ENCODE measurements at places on chromosomes 11 and 22.

- no peak for DNase-seq
Observed at GRCh38 chr11:91435694-91436395, 788.8 kb upstream of the FAT3 start.

DNA sequence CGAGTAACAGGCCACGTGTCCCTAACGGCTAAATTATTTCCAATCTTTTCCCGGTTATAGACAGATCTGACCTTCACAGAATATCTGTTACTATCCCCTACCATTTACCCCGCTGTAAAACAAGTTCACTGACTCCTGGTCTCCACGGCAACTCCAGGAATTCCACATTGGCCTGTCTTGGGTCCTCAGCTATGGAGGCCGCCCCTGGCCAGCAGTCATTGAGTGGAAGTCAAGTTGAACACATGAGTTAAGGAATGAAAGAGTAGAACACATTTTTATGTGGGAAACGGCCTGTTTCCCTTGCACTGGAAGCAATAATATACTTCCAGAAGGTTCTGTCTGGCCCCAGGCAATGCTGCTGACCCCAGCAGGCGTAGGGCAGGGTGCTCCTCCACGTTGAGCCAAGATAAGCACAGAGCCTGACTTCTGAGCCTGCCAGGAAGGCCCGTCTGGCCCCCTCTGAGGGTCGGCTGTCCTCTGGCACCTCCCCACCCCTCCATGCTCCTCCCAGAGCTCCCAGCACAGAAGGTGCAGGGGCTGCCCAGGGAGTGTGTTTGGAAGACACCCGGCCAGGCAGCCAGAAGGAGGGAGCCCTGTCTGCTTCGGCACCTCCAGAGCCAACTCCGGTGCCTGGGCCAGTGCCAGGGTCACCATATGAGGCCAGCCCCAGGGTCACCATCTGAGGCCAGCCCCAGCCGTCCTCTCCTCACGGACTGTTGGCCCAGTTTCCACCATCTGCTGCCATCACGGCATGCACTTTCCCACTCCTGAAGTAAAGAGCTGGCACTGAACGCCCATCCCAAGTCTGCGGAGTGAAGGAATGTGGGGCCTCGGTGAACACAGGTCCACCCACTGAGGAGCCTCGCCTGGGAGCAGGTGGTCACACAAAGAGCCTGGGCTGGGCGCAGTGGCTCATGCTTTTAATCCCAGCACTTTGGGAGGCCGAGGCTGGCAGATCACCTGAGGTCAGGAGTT is 813.2 kb downstream of the BRD1 start:
- DNase-seq: no peak

GRCh38 chr11:27348340-27348873 is 14.6 kb downstream of the CCDC34 start:
- DNase-seq: no peak

DNA sequence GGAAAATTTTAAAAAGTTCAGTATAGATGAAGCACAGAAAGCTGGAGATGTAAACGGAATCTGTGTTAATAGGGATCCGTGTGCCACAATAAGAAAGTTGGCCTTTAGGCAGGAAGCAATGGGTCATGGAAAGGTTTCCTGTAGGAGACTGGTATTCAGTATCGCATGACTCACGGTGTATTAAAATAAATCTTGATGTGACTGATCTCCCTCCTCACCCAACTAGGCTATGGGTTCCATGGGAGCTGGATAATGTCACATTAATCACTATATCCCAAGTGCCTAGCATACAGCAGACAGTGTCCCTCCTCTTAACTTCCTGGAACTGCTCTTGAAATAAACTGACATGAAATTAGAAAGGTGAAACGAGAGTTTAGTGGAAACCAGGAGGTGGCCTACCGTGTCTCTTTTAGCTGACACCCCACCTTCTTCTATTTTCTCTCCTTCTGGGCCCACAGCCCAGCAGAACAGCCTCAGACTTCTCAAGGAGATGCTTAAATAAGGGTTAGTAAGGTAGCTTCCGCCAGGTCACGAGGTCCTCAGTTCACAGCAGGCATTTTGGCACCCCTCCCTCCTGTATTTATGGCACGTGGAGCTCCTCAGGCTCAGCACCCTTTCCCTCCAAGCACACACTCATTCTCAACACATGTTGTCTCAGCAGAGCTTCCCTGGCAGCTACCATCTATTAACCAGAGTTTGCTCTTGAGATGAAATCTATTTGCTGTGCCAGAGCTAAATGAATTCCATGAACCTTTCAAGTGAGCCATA is 118.8 kb downstream of the NXPE2 start:
- no peak for DNase-seq

GRCh38 chr22:48004936-48005335 is 1242.5 kb downstream of the TBC1D22A start:
- no peak for DNase-seq

- DNase-seq: peak; percentile 53
Observed at GRCh38 chr11:111526501-111526900, 11.9 kb downstream of the HOATZ start.

- DNase-seq: no peak
Observed at GRCh38 chr11:20654038-20654437, 15.3 kb upstream of the NELL1 start.

- DNase-seq: no peak
Observed at GRCh38 chr22:44331881-44332714, 19.3 kb upstream of the SHISAL1 start.

- no peak for DNase-seq
Observed at GRCh38 chr11:10895285-10895684, 37.4 kb upstream of the ZBED5 start.

All from naive thymus-derived CD8-positive, alpha-beta T cell (primary cell).